Fibroblast of villous mesenchyme (primary cell): ENCODE measurements at places on chromosomes 7 and 10. TPM values are rescaled to one million over a fixed set of nuclear protein-coding genes. Genes with fewer than 3 reads are reported as not detected.

MMD2 gene
- not detected in 2 replicates for total RNA-seq

DNA sequence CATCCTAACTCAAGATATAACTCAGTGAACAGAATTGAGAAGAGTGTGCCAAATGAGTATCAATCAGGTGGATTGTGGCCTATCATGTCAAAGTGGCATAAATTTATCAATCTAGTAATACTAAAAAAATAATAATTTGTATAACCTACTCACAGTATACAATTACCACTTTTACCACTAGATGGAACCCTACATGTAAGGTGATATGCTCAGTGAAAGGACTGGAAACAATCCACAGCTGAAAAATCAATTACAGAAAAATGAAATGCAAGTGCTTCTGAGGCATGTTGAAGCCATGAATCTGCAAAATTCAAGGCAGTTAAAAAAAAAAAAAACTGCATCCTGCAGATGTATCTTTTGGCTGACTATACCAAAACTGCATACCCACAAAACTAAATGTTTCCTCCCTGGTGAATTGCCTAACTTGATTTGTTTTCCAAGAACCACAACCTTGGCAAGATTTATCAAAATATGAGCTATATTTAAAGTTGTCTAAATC is 13.9 kb downstream of the ARHGAP19 start:
- peak; percentile 91 for DNase-seq

GRCh38 chr7:129434675-129435318 is 565 bp downstream of the STRIP2 start:
- DNase-seq: peak; percentile 22

DNA sequence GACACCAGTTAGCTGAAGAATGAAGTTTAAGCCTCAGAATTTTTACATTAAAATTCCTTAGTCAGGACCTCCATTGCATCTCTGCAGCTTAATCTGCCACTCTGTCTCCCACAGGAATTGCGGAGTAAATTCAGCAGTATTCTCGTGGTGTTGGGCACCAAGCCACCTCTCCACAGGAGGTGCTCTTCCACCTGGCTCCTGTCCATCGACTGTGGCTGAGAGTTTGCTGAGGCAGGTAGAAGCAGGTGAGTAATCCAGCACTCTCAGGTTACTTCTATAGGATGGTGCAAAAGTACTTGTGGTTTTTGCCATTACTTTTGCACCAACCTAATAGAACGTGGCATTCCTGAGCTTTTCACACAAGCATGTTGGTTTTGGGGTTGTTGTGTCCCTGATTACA is 134.1 kb downstream of the GFRA1 start:
- DNase-seq: no peak
